ENCODE measurements at places on chromosomes 2 and 18.

DNA sequence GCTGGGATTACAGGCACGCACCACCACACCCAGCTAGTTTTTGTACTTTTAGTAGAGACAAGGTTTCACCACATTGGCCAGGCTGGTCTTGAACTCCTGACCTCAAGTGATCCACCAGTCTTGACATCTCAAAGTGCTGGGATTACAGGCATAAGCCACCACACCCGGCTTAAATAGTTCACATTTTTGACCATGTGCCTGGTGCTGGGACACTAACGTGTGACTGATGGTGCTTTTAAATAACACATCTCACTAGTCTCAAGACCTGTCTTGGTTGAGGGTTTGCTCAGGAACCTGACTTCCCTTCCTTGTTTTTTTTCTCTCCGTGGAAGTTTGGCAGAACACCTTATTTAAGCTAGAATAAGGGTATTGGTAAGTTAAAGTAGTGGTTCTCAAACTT, 8.5 kb downstream of the FMNL2 start:
- DNase-seq = no peak

- DNase-seq = no peak
Measured at GRCh38 chr2:16235747-16236146, 295.4 kb downstream of the MYCN start.

DNA sequence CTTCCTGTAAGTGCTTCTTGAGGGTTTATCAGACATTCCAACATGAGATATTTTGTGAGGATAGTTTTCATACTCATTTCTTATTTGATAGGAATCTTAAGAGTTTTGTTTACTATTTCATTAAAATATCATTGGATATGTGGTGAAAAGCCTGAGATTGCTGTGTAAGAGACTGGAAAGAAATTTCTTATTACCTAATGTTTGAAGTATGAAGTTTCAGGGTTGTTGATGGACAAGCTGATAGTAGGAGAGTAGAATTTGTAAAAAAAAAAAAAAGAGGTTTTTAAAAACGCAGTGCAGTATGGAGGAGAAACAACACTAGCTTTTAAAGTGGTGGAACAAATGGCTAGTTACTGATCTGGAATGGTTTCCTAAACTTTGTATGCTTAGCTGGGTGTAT, 7.7 kb downstream of the EPB41L5 start:
- DNase-seq = no peak

DNA sequence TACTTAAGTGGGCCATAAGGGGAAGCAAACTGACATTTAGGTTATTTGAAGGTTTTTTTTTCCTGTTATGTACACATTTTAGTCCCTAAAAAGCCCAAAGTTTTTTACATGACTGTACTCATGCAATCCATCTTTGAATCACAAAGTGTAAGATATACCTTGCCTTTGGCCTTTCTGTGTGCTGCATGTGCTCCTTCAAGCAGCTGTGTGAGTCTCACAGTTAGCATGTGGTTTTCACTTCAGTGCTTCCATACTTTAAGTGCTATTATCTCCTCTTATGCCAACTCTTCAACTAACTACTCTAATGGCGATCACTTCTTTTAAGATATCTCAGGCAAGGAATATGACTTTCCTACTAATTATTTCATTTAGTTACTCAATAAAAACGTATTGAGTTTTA, 597.1 kb upstream of the ACVR2A start:
- DNase-seq = no peak

- DNase-seq = no peak
Measured at GRCh38 chr2:50958504-50958903, 73.4 kb downstream of the NRXN1 start.

DNA sequence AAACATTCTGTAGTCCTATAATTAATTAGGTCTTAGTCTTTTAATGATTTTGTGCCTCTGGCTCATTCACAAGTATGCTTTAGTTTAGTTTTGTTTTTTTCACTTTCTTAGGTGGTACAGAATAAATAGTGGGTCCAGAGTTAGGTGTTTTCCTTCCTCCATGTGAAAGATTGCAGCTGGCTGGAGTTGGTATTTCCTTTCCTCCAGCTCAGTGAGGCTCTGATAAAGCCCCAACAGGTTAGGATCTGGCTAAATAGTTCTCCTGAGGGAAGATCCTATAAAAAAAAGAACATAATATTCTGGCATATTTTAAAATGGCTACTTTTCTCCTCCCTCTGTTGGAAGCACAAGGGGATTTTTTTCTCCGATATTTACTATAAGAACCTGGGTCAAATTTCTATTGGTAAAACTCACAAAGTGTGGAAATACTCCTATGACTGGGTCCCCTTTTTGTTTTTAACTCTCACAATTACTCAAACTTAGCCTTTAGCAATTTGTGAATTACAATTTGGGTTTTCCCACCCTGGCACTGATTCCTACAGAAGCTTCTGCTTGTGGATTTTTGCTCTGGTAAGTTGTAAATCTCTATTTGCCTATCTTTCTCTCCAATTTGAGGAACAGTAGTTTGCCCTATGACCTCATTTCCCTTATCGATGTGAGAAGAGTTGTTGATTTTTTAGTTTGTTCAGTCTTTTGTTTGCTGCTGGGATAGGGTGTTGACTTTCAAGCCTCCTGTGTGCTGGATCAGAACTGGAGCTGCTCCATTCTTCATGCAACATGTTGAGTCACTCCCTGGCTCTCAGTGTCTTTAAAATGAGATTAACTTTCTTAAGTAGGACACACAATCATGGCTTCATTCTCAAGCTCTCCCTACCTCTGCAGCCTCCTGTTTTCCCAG, 500.9 kb downstream of the RNF144A start:
- no peak for DNase-seq

GRCh38 chr2:144183727-144184126, 336.2 kb downstream of the ZEB2 start:
- DNase-seq = peak; percentile 65

GRCh38 chr2:207996848-207997247, 28.5 kb downstream of the PLEKHM3 start:
- DNase-seq = no peak

- no peak for DNase-seq
Measured at GRCh38 chr2:46706264-46706983, 209.2 kb downstream of the MCFD2 start.

- DNase-seq = no peak
Measured at GRCh38 chr2:209495855-209496585, 72.2 kb downstream of the MAP2 start.

All from CD4-positive, alpha-beta T cell treated with Interleukin-17A for 4 hours (primary cell).